ENCODE measurements at places on chromosomes 7 and 10. TPM values are rescaled to one million over a fixed set of nuclear protein-coding genes. Genes with fewer than 3 reads are reported as not detected.

The CPA1 gene
- not detected for total RNA-seq

The FANK1 gene
- 30.2 TPM for total RNA-seq

The PDK4 gene
- not detected for total RNA-seq

The ABCB1 gene
- total RNA-seq = not detected

The GNAI1 gene
- 12.8 TPM for total RNA-seq

The PNLIPRP2 gene
- not detected for total RNA-seq

The WDR86 gene
- total RNA-seq = 13.7 TPM

The EPO gene
- total RNA-seq = 0.39 TPM

The OPN1SW gene
- total RNA-seq = not detected

The WNT8B gene
- not detected for total RNA-seq

The AGAP5 gene
- total RNA-seq = 4.9 TPM

The ARHGAP19 gene
- total RNA-seq = 3.3 TPM

The RAB19 gene
- not detected for total RNA-seq

The RADIL gene
- total RNA-seq = not detected

The ZNF736 gene
- 14.9 TPM for total RNA-seq

The ELMO1 gene
- not detected for total RNA-seq

The CEP55 gene
- 8.4 TPM for total RNA-seq

The FAM237B gene
- total RNA-seq = not detected

The VWA2 gene
- total RNA-seq = not detected

Measured in placental epithelial cell (primary cell).